ENCODE measurements at places on chromosomes 1 and 21. TPM values are rescaled to one million over a fixed set of nuclear protein-coding genes. Genes with fewer than 3 reads are reported as not detected.

Gene S100B
- total RNA-seq = not detected

Gene FCER1A
- not detected for total RNA-seq

Gene FCRL6
- total RNA-seq = not detected

Gene C1orf87
- total RNA-seq = not detected

Gene WNT4
- 0.44 TPM for total RNA-seq

Gene AGRN
- 298 TPM for total RNA-seq

Gene KIF17
- total RNA-seq = 4.3 TPM

Gene CHODL
- total RNA-seq = 3.1 TPM

Gene SFN
- 2.6 TPM for total RNA-seq

Gene HCRTR1
- not detected for total RNA-seq

Gene NBPF4
- not detected for total RNA-seq

Gene TTLL10
- total RNA-seq = 1.2 TPM

Gene CYP4A11
- total RNA-seq = 2.1 TPM

Gene OR2T35
- not detected for total RNA-seq

Gene ANXA9
- total RNA-seq = 0.29 TPM

Gene TNNI3K
- total RNA-seq = not detected

Gene SPATA45
- total RNA-seq = not detected

Gene FCRL4
- total RNA-seq = not detected

Gene AVPR1B
- total RNA-seq = not detected

Gene TMOD4
- total RNA-seq = 1.0 TPM

Gene MTARC2
- 14.5 TPM for total RNA-seq

Gene SYPL2
- not detected for total RNA-seq

Gene DNASE2B
- total RNA-seq = not detected

Gene KCNE2
- 0.59 TPM for total RNA-seq

Gene CFAP45
- 1.1 TPM for total RNA-seq

Gene ZNF648
- total RNA-seq = 0.29 TPM

Gene MATN1
- not detected for total RNA-seq

Gene MMP23B
- 19.9 TPM for total RNA-seq

Gene HAO2
- not detected for total RNA-seq

Gene VAV3
- 2.3 TPM for total RNA-seq

Gene OR2L5
- total RNA-seq = not detected

Gene KCNT2
- 12.6 TPM for total RNA-seq

Gene SLAMF9
- not detected for total RNA-seq

Gene SV2A
- total RNA-seq = 25.6 TPM

Gene TRAF3IP3
- not detected for total RNA-seq

Gene TMIGD3
- not detected for total RNA-seq

Gene CITED4
- 9.0 TPM for total RNA-seq

Gene SPATA17
- 0.93 TPM for total RNA-seq
